ENCODE measurements at places on chromosomes 13 and 19.

- no peak for DNase-seq
Observed at GRCh38 chr13:82088781-82089180, 1747.9 kb upstream of the SPRY2 start.

GRCh38 chr19:49802836-49803528 is 10.1 kb downstream of the FUZ start:
- DNase-seq, result no peak

GRCh38 chr13:107574517-107575210 is 640.7 kb downstream of the LIG4 start:
- no peak for DNase-seq

- DNase-seq, result no peak
Observed at GRCh38 chr19:1768248-1768647, 14.9 kb downstream of the ONECUT3 start.

- DNase-seq, result no peak
Observed at GRCh38 chr13:103033999-103034398, 32.2 kb downstream of the SLC10A2 start.

DNA sequence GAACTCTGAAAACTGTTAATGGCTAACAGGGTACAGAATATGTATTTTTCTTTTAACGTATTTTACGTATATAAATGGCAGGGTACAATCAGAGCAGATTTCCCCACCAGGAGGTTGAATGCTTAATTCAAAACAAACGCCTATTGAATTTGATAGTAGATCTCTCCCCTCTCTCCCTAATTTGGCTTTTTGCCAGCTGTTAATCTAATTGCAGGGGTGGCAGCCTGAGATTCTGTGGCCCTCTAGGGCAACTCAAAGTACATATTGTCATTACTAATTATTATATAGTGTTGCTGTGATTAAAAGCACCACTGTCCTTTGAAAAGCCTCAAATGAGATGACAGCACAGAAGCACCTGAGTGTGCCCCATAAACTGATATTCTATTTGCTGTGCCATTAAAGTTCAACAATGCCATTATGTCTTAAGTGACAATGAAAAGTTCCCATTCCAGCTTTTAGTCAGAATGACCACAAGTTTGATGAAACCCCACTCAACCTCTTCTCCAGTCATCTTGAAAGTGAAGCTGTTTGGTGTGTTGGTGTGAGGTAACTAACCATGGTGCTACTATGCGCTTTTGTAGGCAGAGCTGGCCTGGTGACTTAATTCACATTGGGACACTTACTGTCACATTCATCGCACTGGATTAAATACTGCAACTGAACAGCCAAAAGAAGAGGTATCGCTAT is 351.4 kb downstream of the KCNRG start:
- DNase-seq, result no peak

- no peak for DNase-seq
Observed at GRCh38 chr19:7687177-7687576, 6.5 kb downstream of the TRAPPC5 start.

GRCh38 chr19:35524181-35524837 is 3.8 kb downstream of the SBSN start:
- DNase-seq, result no peak

GRCh38 chr19:51389143-51389542 is 1.2 kb downstream of the C19orf84 start:
- DNase-seq, result no peak

DNA sequence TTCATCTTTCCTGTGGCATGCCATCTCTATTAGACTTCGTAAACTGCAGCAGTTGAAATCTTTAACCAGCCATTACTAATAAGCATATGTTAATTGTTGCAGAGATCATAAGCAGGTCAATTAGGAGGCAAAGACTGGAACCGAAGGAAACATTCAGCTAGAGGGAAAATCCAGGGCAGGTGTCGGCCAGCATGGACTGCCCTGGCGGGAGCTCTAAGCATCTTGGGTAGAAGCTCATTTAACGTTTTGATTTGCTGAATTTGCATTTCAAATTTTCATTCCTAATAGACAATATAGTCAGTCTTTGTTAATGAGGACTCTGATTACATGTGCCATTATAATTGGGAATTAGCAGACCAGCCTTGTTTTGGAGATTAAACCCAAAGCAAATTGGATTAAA is 238.6 kb downstream of the POU4F1 start:
- DNase-seq, result no peak

GRCh38 chr13:26468265-26468801 is 89.2 kb upstream of the WASF3 start:
- no peak for DNase-seq

GRCh38 chr13:97212601-97213040 is 9.5 kb upstream of the MBNL2 start:
- no peak for DNase-seq

GRCh38 chr13:100986571-100986970 is 312.0 kb upstream of the TMTC4 start:
- no peak for DNase-seq

DNA sequence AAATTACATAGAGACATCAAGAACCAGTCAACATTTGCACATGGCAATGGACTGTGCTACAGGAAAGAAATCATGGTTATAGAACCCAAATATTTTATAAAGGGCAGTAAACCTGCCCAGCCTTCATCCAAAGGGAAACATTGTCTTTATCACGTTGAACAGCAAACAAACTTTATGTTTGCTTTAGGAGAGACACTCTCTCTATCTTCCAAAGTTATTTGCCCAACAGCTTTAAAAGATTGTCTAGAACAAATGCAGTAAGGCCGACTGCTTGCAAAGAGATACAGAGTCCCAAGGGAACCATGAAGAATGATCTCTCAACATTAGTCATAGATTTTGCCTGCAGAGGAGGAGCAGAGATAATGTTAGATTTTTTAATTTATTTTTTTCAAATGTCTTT is 1323.5 kb upstream of the SLC10A2 start:
- DNase-seq, result no peak

DNA sequence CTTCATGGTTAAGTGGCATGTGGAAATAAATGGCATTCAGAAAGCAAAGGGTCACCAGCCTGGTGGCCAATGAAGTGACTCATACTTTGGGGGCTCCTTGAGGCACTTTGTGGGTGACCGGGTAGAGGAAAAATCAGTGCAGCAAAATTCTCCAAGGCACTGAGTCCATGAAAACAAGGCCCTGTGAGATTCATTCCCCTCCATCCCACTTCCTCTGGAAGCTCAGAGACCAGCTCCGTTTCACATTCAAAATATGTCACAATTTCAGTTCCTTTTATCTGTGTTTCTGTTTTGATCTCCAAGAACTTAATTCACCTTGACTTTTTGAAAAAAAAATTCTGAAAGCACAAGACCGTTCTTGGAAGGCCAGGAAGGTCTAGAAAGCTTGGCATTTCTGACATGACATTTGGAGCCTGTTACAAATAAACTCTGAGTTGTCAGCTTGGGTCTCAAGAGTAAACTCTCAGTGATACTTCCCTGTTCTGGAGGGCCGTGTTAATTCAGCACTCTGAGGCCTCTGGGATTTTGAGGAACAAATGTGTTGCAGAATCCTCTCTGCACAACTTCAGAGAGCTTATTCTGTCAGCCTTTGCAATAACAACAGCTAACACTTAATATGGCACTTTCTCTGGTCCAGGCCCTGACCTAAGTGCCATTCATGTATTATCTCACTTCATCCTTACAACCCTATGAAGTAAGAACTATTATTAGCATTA is 6.8 kb downstream of the CYSLTR2 start:
- no peak for DNase-seq

DNA sequence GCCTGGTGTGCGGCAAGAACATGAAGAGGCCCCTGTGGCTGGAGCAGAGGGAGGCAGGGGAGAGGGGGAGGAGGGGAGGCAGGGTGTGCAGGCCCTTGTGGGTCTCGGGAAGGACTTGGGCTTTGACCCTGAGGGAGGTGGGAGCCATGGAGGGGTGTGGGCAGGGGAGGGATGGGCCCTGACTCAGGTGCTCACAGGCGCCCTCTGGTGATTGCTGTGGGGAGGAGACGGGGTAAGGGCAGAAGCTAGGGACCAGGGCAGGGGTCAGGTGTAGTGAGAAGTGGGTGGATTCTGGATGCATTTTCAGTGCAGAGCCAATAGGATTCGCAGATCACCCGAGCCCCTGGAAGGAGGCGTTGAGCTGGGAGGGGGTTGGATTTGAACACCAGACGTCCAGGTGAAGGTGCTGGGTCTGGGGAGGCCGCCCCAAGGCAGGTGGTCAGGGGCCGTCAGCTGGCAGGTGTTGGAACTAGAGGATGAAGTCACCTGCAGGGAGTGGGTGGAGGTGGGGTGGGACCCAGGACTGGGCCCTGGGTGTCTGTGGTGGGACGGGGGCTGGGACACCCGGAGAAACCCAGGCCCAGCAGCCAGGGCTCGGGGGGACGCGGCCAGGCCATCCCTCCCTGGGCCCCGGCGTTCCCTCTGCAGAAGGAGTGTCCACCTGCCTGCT is 185.4 kb downstream of the KDM4B start:
- DNase-seq, result no peak

GRCh38 chr19:50835785-50836542 is 2.6 kb upstream of the KLK15 start:
- DNase-seq, result peak; percentile 29

DNA sequence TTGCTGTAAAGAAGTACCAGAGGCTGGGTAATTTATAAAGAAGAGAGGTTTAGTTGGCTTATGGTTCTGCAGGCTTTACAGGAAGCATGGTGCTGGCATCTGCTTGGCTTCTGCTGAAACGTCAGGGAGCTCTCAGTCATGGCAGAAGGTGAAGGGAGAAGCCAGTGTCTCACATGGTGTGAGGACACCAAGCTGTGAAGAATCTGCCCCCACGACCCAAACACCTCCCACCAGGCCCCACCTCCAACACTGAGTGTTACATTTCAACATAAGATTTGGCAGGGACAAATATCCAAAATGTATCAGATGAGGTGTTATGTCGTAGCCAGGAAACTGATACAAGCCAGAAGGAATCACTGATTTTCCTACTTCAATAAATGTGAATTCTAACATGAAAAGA is 136.5 kb downstream of the CYSLTR2 start:
- no peak for DNase-seq

- no peak for DNase-seq
Observed at GRCh38 chr13:94028650-94029049, 450.8 kb downstream of the DCT start.

DNA sequence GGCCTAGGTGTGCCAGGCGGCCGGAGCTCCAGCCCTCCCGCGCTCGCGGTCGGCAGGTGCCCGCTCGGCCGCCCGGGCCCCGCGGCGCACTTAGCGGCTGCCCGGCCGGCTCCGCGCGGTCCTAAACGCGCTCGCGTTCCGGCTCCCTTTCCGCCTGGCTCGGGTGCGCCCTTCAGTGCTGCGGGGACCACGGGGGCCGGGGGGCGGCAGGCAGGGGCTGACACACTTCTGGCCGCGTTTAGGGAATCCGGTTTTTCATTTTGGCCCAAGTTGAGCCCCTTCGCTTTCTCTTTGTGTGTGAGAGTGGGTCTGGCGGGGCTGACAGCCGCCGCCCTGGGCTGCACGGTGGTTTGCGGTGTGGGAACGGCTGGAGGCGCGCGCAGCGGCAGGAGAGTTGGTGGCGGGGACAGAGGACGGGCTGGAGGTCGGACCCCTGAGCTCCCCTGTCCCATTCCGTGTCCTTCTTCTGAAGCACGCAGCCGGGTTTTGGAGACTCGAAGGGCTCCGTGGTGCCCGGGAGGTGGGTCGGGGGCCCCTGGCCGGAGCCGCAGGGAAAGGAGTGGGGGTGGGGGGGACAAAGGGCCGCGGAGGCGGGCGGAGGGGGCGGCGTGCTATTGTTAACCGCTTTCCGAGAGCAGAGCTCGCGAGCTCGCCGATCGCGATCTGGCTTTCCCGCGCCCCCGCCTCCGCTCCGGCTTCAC is 3.1 kb downstream of the FGF9 start:
- no peak for DNase-seq

- DNase-seq, result no peak
Observed at GRCh38 chr13:46908501-46908900, 11.6 kb upstream of the HTR2A start.

GRCh38 chr19:17337675-17338432 is 501 bp downstream of the GTPBP3 start:
- DNase-seq, result no peak

DNA sequence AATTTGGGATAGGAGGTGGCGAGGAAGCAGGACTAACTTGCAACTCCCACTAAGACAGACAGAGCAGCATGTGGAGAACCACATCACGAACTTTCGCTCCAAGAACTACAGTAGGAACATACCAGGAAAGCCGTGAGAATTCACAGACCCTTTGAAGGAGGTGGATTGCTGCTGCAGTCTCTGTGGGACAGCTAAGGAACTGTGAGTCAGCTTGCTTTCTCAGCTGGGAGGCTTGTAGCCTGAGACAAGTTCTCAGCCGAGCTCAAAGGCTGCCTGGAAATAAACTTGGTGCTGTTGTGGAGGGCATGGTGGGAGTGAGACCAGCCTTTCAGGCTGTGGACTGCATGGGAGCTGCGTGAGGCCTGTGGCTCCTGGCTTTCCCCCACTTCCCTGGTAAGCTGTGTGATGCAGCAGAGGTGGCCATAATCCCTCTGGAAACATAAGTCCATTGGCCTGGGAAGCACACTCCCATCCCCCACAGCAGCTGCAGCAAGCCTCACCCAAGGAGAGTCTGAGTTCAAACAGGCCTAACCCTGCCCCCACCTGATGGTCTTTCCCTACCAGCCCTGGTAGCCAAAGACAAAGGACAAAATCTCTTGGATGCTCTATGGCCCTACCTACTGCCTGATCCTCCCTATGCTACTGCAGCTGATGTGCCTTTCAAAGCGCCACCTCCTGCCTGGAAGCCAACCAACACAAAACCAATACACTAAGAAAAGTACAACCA is 441.1 kb upstream of the HTR2A start:
- DNase-seq, result no peak

GRCh38 chr13:99691552-99691951 is 190.3 kb downstream of the TM9SF2 start:
- no peak for DNase-seq

- DNase-seq, result no peak
Observed at GRCh38 chr13:97254816-97255215, 32.7 kb downstream of the MBNL2 start.

GRCh38 chr19:48454150-48454730 is 1.1 kb upstream of the KCNJ14 start:
- DNase-seq, result no peak

- DNase-seq, result no peak
Observed at GRCh38 chr13:39952249-39953233, 297.1 kb downstream of the COG6 start.

DNA sequence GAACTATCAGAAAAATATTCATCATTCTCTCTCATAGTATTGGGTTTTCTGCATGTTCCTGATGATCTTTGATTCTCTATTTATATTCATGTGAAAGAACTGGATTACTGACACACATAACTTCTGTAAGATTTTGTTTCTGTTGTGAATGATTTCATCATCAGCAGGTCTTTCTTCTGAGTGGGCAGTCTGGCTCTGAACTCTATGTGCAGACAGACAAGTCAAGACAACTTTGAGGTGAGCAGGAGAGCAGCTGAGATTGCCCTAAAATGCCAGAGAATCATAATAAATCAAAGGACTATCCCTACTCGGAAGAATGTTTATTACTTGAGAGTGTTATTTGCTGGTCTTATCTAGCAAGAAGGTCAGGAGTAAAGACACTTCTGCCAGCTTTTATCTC is 652.1 kb upstream of the GPC6 start:
- DNase-seq, result no peak

- DNase-seq, result no peak
Observed at GRCh38 chr19:1794424-1795172, 17.5 kb downstream of the ATP8B3 start.
